ENCODE measurements at places on chromosomes 1 and 21.

DNA sequence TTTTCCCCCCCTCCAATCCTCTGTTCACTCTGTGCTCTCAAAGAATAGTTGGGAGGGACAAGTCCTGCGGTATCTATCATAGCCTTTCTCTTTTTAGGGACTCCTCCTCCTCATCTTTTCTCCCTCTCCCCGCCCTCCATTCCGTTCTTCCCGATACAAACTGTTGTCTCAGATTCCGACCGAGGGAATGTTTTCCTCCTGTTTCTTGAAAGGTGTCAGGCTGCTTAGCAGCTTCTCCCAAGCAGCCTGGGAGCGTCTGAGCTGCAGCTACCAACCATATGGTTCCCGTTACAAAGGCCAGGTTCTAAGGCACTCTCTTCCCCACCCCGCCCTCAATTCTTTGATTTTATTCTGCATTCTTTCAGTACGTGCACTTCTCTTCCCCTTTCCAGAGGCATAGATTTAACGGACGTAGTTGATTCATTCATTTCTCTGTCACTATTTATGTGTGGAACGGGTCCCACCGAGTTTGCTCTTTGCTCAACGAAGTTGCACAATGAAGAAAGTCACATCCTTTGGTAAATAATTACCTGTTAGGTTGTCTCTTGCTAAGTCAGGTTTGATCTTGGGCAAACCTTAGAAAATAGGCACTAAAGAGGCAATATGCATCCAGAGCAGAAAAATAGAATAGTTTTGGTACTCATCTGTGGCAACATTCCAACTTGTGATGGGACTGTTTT, 2.8 kb downstream of the ADGRL2 start:
- DNase-seq, result no peak

- DNase-seq, result no peak
These were observed 13.7 kb downstream of the SKI start for GRCh38 chr1:2241820-2242219.

- DNase-seq, result no peak
These were observed 1.8 kb downstream of the NCDN start for GRCh38 chr1:35559317-35559944.

GRCh38 chr1:186420923-186421322, 40.0 kb downstream of the PDC start:
- DNase-seq, result no peak

GRCh38 chr21:31268090-31268489, 76.0 kb downstream of the TIAM1 start:
- no peak for DNase-seq

DNA sequence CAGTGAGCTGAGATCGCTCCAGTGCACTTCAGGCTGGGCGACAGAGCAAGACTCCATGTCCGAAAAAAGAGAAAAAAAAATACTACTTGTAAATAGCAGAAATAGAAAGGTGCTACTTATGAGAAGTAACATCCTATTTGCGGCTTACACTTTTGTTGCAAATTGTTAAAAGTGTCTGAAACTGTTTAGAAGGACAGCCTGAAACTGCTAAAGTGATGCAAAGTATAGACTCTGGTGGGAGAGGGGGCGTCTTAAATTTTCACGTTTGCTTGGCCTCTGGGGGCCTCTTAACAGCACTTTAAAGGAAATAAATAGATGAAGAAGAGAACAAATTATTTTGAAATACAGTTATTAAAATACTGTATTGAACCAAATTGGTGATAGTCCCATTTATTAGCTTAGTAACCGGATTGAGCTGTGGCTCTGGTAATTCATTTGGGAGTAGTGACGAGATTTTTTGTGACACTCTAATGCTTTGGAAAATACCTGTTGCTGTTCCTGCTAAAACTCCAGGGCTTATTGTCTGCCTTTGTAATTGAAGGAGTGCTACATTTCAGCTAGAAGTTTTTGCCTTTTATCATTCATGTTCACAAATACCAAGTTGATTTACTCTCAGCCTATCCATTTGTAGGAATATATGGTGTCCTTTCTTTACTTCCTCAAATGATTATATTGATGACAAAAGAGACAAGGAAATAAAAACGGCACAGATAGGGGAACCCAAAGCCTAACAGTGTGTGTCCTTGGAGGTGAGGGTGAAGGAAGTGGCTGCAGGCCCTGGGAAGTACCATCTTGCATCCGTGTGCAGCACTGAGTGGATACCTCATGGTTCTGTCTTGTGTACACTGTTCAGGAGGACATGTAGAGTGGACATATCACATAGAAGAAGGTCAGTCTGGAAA, 6.2 kb downstream of the PKNOX1 start:
- no peak for DNase-seq

GRCh38 chr21:35543746-35544145, 494.6 kb upstream of the RUNX1 start:
- no peak for DNase-seq

GRCh38 chr1:171286032-171286705, 27.8 kb upstream of the FMO4 start:
- no peak for DNase-seq

- peak; percentile 34 for DNase-seq
These were observed 135.5 kb downstream of the SETD4 start for GRCh38 chr21:35924714-35925301.

DNA sequence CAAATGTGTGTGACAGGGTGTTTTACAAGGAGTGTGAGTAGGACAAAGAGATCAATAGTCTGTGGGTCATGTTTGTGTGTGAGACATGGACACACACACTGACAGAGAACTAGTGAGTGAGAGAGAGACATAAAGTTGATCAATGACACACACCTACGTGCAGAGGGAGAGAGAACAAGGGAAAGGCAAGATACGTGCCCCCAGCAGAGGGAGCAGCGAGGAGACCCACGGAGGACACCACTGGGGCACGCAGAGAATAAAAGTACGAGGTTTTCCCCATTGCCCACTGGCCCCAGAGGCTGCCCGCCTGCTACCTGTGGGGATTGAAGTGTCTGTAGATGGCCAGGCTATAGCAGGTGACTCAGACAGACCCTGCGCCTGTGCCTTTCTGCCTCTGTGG, 130.2 kb upstream of the CSF3R start:
- no peak for DNase-seq

GRCh38 chr1:65458730-65459396, 38.4 kb downstream of the LEPR start:
- no peak for DNase-seq

DNA sequence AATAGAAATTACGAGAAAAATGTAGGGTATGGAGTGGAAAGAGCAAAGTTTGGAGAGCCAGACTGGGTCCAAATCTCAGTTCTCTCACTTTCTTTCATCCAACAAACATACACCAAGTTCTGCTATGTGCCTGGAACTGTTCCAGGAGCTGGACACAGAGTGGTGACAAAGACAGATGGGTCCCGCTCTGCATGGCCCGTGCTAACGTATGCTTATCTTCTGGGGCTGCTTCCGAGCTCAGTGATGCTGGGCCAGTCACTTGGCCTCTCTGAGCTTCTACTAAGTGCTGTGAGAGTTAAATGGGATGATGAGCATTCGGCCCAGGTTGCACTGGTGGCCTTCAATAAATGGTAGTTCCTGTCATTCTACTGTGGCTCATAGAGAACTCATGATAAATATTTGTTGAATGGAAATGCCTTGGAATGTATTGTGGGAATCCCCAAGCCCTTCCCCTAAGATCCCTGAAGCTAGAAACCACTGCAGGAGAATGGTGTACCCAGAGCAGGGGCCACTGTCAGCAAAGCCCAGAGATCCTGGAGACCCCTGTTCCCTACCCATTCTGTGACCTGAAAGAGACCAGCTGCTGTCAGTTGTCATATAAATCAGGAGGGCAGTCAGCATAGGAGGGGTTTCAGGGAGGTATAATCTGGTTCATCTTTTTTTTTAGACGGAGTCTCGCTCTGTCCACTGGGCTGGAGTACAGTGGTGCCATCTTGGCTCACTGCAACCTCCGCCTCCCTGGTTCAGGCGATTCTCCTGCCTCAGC, 3.8 kb downstream of the LEMD1 start:
- no peak for DNase-seq

DNA sequence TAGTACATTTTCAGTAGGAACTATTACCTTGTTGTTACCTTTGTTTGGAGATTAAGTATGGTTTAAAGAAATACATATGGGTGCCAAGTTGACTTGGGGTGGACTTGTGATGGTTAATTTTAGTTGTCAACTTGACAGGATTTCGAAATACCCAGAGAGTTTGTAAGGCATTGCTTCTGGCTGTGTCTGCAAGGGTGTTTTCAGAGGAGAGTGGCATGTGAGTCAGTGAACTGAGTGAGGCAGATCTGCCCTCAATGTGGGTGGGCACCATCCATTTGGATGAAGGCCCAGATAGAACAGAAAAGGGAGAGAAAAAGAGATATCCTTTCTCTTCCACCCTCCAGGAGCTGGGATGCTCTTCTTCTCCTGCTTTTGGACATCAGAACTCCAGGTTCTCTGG, 315.5 kb downstream of the GPATCH2 start:
- DNase-seq, result no peak

- no peak for DNase-seq
These were observed 39.1 kb upstream of the SLC19A1 start for GRCh38 chr21:45581322-45581712.

GRCh38 chr1:16077406-16078245, 4.2 kb upstream of the FAM131C start:
- no peak for DNase-seq

GRCh38 chr1:53037159-53037558, 24.9 kb upstream of the PODN start:
- DNase-seq, result no peak

DNA sequence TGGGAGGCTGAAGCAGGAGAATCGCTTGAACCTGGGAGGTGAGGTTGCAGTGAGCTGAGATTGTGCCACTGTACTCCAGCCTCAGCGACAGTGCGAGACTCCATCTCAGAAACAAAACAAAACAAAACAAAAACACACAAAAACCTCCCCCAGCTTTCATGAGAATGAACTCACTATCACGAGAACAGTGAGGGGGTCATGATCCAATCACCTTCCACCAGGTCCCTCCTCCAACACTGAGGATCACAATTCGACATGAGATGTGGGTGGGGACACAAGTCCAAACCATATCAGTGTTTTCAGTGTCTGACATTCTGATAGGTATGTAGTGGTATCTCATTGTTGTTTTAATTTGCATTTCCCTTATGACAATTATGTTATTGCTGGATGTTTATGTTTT, 31.5 kb upstream of the DYRK1A start:
- no peak for DNase-seq

DNA sequence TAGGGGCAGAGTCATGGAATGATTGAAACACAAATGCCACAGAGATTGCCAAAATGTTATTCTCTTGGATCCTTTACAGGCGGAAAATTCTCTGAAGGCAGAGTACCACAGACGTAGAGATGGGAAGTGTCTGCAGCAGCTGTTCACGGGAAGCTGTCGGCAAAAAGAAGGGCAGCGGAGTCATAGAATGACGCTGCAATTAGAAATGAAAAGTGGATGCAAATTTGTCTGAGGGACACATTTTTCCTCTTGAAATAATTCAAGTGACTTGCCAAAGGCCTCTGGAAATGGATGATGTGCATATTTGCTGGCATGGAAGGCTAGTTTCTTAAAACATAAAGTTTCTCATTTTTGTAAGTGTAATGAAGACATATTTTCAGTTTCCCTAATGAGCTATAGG, 77.5 kb upstream of the PLD5 start:
- no peak for DNase-seq

Measured in activated naive CD4-positive, alpha-beta T cell treated with anti-CD3 and anti-CD28 coated beads, Interleukin-2, amount 10 ng/mL, durations not matched to agents 7 days and 5 days (primary cell).